ENCODE measurements at places on chromosomes 13 and 19.

DNA sequence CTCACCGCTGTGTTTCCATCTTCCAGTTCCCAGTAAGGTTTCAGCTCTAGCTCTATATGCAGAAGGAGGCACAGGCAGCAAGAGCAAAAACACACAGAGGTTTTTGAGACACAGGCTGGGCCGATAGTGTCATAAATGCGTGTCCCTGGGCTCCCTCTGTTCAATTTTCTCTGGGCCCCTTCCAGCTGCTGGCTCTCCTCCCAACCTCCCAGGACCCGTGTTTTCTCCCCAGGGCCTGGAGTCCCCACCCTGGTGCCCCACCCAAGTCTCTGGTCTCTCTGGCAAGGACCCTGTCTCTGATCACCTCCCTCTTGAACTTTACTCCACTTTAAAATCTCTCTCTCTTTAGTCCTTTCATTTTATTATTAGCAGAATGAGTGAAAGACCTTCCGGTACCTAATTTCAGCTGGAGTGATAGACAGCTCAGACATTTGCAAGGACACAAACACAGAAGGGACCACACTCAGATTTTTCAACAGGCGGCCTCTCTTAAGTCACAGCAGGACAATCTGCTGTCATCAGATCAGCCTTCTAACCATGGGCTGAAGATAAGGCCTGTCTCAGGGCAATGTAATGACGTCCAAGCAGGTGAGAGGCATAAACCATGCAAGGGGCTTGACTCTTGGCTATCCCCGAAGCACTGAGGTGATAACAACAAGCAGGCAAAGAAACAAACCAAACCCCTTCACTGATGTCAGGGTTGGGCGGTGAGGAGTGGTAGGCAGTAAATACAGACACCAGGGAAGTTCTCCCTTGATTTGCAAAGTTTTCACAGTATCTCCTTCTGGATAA is 190.0 kb upstream of the IRS2 start:
- no peak for DNase-seq

DNA sequence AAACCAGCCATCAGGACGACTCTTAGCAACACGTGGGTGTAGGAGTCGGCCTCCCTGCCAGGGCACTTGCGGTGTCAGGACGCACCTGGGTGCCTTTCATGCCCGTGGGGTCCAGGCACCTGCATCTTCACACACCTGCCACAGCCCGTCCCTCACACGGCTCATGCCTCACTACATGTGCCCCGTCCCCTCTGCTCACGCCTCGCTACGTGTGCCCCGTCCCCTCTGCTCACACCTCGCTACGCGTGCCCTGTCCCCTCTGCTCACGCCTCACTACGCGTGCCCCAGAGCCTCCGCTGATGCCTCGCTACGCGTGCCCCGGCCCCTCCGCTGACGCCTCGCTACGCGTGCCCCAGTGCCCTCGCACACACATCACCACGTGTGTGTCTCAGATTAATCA is 58.0 kb upstream of the F7 start:
- no peak for DNase-seq

DNA sequence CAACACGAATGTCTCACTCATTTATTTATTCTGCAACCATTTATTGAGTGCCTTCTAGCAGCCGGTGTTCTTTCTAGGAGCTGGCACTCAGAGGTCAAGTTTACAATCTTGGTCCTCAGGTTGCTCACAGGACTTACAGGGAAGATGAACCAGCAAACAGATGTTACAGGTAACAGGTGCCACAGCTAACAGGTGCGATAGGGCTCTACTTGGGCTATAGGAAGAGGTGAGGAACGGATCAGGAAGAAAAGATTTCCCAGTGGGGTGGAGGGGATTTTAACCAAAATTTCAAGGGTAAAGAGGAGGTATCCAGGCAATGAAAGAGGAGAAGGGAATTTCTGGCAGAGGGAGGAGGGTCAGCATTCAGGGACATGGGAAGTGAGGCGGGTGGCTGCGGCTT is 87.3 kb upstream of the FARP1 start:
- DNase-seq = no peak

GRCh38 chr19:51467864-51468544 is 9.8 kb upstream of the SIGLEC8 start:
- DNase-seq = no peak

- no peak for DNase-seq
Measured at GRCh38 chr19:13010992-13011652, 15.8 kb downstream of the NFIX start.

DNA sequence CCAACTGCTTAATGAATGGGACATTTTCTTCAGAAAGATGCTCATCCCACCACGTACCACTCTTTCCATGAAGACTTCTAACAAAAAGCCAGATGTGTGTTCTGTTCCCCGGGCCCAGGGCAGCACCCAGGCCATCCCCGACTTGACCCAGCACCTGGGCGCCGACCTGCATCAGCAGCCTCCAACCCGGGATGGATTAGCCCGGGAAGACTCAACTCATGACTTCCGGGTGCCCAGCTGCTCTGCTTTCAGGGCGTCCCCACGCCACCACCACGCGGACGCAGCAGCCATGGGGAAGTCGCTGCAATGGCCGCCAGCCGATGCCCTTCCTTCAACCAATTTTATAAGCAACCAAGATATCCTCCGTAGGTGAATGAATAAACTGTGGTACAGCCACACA is 123.8 kb upstream of the TUBA3C start:
- no peak for DNase-seq

- DNase-seq = no peak
Measured at GRCh38 chr19:41917676-41918075, 10.6 kb downstream of the ERFL start.

DNA sequence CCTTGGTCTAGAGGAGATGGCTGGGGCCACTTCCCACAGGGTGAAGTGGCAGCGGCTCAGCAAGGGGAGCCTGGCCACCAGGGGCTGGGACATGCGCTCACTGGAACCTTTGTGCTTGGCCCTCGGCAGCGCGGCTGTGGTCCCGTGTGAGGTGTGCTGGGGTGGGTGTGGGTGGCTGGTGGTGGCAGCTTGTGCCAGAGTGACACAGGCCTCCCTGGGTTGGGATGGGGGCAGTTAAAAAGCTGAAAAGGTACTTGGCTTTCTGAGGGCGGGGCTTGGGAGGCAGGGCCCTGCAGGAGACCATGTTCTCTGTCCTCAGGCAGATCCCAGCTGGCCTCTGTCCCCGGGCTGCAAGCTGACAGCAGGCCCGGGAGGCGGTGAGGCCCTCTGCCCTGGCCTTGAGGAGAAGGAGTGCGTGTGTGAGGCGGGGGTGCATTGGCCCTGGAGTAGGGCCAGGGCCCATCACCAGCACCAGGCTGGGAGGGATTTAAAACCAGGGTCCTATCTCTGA is 17.3 kb downstream of the MPND start:
- DNase-seq = no peak

DNA sequence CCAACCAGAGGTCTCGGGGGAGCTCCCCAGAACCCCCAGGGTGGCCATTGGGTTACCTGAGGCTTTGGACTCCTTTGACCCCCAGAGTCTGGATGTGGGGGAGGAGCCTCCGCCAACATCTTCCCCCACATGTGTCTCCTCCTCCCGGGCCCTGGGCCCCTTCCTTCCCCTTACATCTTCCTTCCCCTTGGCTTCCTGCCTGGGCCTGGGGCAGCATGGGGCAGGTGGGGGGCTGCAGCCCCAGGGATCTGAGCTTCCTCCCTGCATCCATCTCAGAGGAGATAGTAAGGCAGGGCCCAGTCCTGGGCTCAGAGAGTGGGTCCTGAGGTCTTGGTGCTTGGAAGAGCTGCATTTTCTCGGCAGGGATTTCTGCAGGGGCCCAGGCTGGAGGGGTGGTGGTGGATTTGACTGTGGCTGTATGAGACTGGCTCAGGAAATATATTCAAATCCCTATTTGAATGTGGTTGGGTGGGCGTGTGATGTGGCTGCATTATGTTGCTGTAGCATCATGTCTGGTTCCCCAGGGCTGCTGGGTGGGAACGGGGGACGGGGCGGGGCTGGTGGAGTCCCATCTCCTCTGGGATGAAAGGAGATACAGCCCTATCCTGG is 919 bp downstream of the VAV1 start:
- DNase-seq = no peak

GRCh38 chr19:48656840-48657474 is 11.0 kb upstream of the CA11 start:
- DNase-seq = peak; percentile 68

GRCh38 chr13:46817095-46817494 is 20.1 kb upstream of the ESD start:
- no peak for DNase-seq

- no peak for DNase-seq
Measured at GRCh38 chr13:50527612-50528509, 315.6 kb downstream of the DLEU7 start.

- DNase-seq = no peak
Measured at GRCh38 chr13:113305208-113305607, 8.2 kb downstream of the LAMP1 start.

GRCh38 chr19:15332311-15332996 is at the start of gene BRD4:
Gene BRD4 (minus strand): TSS chr19:15332539. CDS start chr19:15273099, 59,440 bp downstream.
- no peak for DNase-seq

DNA sequence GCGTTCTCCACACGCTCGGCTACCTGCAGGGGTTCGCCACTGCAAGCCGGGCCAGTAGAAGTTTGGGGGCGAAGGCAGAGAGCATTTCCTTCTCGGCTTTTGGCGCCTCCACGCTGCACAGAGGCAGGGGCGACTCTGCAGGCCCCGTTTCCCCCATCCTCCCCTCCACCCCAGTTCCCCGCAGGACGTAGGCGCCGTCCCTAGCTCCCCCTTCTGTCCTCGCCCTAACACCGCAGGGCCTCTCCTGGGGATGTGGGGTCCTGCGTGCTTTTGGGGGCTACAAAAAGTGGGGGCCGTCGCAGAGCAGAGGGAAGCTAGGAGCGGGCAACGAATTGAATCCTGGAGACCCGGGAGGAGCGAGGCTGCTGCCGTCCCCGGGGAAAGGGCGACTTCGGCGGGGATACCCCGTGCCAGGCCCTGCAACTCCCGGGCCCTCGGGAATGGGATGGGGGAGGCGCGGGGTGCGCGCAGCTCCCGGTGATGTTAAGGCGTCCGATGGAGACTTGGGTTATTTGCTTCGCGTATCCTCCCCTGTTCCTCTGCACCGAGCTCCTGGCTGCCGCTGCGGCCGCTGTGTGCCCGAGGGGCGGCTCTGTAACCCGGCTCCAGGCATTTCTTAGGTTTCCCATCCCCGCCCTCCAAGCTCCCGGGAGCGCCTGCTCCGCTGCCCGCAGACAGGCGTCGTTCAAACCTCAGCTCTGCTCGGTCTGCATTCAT is 255.9 kb upstream of the SOX21 start:
- no peak for DNase-seq

DNA sequence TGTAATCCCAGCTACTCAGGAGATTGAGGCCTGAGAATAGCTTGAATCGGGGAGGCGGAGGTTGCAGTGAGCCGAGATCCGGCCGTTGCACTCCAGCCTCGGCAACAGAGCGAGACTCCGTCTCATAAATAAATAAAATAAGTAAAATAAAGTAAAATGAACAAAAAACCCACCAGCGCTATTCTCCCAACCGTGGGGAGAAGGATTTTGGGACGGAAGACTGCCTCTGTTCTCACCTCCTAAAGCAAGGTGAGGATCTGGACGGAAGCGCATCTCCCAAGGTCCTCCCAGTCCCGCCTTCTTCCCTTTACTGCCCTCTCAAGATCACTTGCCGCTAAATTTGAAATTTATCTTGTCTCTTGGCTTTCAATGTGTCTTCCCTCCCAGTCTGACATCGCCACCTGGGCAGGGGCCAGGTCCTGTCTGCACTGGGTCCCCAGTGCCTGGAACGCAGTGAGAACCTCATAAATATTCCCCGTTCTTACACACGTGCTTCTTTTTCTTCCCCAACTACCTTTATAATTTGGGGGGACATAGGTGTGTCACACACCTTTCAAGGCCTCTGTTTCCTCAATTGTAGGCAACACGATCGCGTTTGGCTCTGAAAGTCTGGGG is 1.2 kb upstream of the DNAJB1 start:
- no peak for DNase-seq

DNA sequence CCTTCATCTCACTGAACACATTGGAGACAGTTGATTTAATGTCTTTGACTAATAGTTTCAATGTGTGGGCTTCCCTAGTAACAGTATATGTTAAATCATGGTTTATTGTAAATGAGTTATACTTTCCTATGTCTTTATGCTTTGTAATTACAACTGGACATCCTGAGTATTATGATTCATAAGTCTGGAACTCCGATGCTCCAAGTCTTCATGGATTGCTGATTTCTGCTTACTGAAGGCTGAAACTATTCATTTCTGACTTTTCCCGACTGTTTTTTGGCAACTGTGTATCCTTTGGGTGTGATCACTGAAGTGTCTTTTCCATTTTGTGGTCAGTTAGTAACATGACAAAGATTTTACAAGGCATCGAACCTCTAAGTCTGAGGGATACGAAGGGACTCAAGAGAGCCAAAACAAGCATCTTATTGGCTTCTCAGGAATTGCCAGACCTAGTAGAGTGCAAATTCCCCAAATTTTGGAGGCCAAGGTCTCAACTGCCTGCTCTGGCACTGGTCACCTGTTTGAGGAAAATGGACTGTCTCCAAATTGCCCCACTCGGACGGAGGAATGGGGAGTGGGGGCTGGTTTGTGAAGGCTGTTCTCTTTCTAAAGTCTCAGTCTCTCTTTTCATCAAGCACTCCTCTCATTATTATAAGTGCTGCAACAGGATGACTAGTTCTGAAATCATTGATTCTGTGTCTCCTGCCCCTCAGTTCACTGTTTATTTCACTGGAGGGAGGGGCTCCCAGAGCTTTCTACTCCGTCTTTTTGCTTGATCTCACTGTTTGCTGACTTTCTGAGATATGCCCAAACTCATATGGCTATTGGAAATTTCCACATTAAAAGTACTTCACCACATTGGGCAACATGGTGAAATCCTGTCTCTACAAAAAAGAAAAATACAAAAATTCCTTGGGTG is 20.2 kb upstream of the CD70 start:
- DNase-seq = peak; percentile 94

GRCh38 chr19:45421947-45422498 is 1.7 kb downstream of the ERCC1 start:
- DNase-seq = no peak

DNA sequence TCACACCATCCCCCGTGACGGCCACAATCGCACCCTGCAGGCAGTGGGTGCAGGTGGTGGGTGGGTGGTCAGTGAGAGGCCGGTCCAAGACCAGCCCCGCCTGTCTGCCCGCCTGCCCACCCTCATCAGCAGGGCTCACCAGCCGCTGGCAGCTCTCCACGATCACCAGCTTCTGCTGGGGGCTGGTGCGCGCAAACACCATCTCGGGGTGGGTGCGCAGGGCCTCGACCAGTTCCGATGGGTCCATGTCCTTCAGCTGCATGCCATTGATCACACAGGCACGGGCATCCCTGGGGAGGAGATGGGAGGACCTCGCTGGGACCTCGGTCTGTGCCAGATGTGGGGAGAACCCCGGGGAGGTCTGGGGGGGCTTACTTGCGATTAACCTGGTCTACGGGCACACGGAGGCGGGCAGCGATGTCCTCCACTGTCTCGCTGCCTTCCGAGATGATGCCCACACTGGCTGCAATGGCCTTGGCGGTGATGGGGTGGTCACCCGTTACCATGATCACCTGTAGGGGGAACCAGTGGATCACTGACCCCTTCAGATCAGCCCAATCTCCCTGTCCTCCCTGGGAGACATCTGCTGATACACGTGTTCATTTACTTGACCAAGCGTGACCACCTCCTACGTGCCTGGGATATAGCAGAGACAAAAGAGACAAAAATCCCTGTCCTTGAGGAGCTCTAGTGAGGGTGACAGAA is 8.0 kb downstream of the ATP4A start:
- DNase-seq = peak; percentile 13

Data from fibroblast of the conjunctiva (primary cell).